ENCODE measurements at places on chromosomes 7 and 10. TPM values are rescaled to one million over a fixed set of nuclear protein-coding genes. Genes with fewer than 3 reads are reported as not detected.
A peak's percentile ranks its signal among the peaks of the same experiment; 100 is the strongest.

Gene ACSM6
- not detected for total RNA-seq

Gene ASIC3
- under 0.01 TPM for total RNA-seq

Gene RBM20
- total RNA-seq = 1.5 TPM

Gene OPN4
- total RNA-seq = not detected

Gene TCERG1L
- not detected for total RNA-seq

DNA sequence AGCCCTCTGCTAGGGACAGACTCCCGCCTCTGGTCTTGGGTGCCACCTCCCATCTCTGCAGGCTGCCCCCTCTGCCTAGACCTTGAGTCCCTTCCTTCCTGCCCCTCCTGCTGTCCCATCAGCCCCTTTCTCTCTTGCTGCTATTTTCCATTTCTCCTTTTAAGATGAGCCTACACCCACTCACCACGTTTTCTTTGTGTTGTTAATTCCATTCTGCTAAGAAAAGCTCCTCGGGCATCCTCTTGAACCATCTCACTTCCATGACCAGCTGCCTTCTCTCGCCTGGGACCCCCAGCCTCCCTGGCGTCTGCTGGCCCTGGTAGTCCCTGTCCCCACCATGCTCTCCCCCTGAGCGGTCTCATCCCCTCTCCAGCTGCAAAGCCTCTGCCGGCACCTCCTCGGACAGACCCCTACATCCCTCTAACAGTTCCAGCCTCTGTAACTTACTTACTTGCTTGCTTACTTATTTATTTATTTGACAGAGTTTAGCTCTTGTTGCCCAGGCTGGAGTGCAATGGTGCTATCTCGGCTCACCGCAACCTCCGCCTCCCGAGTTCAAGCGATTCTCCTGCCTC, 95.8 kb upstream of the SH2B2 start:
- no peak for DNase-seq

DNA sequence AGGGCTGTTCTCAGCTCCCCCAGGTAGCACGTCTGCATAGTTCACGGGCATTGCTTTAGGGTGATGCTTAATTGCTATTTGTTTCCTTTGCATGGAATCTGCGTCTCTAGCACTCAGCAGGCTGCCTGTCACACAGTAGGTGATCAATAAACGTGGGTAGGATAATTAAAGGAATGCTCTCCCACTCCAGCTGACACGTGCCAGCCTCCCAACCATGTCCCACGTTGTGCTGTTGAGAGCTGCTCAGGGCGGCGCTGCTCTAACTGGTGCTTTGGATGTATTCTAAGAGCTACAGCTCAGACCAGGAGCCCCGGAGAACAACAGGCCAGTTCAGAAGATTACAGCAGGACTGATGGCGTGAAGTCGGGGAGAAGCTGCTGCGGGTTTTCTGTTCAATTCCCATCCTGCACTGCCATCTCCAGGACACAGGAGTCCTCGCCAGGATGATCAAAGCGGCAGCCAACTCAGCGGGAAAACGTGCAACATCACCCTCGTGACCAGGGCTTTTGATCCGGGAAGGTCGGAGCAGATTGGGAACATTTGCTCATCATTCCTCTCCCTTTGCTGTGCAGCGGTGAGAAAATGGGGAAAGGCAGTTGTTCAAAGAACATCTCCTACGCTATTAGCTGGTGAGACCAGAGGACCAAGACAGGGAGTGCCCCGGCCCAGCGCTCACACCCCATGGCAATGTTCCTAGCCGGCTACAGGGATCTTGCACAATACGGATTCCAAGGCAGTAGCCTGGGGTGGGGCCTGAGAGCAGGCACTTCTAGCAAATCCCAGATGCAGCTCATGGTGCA, 50.5 kb upstream of the FOXK1 start:
- peak; percentile 76 for DNase-seq

DNA sequence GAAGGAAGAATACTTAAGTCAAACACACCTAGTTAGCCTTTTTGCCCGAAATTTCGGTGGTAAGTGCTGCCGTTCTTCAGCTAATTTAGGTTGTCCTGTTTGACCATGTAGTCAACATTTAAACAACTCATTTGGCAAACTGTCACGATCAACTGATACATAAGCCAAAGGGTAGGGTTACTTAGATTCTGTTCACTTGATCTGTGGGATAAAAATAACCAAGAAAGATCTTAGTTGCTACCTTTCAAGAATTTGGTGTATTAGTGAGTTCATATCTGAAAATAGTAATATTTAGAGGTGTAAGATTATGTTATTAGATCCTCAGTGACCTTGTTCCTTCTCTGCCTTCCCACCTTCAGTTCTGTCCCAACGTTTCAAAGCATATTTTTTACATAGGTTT, 2.0 kb downstream of the TNKS2 start:
- no peak for DNase-seq

DNA sequence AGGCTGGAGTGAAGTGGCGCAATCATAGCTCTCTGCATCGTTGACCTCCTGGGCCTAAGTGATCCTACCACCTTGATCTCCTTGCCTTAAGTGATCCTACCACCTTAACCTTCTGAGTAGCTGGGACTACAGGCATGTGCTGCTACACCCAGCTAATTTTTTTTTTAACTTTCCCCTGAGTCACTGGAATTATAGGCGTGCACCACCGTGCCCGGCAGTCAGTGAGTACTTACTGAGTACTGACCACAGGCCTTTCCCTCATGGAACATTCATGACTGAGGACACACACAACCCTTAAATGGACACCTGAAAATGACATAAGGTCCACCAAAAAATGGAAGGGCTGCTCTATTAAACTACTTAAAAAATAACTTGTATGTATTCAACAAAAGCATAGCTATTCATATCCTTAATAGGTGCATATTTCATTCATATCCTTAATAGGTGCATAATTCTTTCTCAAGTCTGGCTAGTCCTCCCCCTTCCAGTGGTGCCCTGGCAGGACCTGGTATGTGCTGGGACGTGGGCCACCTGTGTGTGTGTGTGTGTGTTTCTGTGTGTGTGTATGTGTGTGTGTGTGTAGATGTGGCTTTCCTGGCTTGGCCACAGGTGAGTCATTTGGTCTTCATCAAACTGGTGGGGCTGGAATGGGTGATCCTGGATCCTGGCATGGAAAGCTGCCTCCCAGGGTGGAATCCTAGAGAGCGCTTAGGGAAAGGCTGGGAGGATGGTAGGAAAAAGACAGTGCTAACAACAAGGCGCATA, 3.5 kb downstream of the FAM180A start:
- DNase-seq = no peak

GRCh38 chr7:115087437-115087836, 165.5 kb downstream of the MDFIC start:
- DNase-seq = peak; percentile 94

GRCh38 chr10:94630017-94630688, 53.4 kb upstream of the CYP2C18 start:
- DNase-seq = peak; percentile 17

- peak; percentile 36 for DNase-seq
Measured at GRCh38 chr10:129888784-129889616, 75.1 kb downstream of the EBF3 start.

DNA sequence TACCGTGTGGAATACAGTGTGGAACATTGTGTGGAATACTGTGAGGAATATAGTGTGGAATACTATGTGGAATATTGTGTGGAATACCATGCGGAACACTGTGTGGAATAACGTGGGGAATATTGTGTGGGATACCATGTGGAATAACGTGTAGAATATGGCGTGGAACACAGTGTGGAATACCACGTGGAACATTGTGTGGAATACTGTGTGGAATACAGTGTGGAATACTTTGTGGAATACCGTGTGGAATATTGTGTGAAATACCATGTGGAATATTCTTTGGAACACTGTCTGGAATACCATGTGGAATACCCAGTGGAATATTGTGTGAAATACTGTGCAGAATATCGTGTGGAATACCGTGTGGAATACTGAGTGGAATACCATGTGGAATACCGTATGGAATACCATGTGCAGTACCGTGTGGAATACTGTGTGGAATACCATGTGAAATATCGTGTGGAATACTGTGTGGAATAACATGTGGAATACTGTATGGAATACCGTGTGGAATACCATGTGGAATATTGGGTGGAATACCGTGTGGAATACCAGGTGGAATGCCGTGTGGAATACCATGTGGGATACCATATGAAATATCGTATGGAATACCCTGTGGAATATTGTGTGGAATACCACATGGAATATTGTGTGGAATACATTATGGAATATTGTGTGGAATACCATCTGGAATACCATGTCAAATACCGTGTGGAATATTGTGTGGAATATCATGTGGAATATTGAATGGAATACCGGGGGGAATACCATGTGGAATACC, 133.1 kb upstream of the CHST15 start:
- DNase-seq = no peak

GRCh38 chr10:132666705-132667341, 119.1 kb downstream of the NKX6-2 start:
- DNase-seq = no peak

GRCh38 chr10:5628451-5629302, 37.7 kb downstream of the ASB13 start:
- DNase-seq = peak; percentile 36

GRCh38 chr7:151435103-151435916, 4.6 kb downstream of the CRYGN start:
- no peak for DNase-seq

- no peak for DNase-seq
Measured at GRCh38 chr10:23340354-23340753, 4.2 kb downstream of the C10orf67 start.
